ENCODE measurements at places on chromosomes 6 and 20.
A peak's percentile ranks its signal among the peaks of the same experiment; 100 is the strongest.

GRCh38 chr20:62183426-62184142, 756 bp downstream of the MTG2 start:
- DNase-seq = no peak

GRCh38 chr20:6055161-6055783, 1.4 kb upstream of the LRRN4 start:
- no peak for DNase-seq

DNA sequence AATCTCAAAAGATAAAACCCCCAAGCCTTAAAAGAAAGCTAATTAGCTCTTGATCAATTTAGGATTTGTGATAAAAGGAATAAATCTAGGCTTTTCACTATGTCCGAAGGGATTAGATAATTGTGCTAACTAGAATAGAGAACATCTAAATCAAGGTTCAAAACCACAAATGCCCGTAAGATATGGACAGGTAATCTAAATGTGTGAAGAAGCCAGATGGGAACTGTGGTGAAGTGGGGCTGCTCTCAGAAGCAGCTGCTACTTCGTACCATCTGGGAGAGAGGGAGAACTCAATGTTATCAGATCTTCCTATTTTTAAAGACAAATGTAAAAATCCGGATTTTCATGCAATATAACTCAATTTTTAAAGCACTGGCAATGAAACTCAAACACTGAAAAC, 44.2 kb downstream of the NCOA6 start:
- no peak for DNase-seq

- no peak for DNase-seq
Measured at GRCh38 chr6:141548966-141549365, 583.8 kb upstream of the GJE1 start.

GRCh38 chr6:79724816-79725215, 93.7 kb downstream of the SH3BGRL2 start:
- no peak for DNase-seq

GRCh38 chr6:81696524-81696923, 56.0 kb downstream of the TENT5A start:
- no peak for DNase-seq

DNA sequence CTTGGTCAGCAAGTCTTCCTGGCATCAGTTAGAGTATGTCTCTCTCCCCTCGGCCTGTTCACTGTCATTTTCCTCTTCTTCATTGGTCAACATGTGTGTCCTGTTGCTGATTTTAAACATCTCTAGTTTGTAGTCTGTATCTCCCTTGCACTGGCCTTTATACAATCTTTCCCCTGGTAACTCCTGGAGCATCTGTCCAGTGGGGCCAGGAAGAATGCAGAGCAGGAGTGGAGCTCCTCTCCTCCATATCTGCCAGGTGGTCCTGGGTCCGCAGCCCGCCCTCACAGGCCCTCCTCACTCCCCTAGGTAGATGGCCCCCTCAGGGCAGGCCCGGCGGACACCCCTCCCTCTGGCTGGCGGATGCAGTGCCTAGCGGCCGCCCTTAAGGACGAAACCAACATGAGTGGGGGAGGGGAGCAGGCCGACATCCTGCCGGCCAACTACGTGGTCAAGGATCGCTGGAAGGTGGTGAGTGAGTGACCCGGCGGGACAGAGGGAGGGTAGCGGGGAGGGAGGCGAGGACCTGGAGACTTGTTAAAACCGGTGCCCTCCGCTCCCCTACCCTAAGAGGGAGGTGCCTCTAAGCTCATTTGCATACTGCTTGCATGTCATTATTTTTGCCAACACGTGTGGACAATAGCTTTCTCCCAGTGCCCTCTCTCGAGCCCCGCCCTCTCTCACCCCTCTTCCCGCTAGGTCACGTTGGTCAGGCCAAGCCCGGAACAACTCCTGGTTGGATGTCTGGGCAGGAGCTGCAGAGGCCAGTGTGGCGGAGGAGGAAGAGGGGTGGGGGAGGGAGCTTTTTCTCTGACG, 3.2 kb downstream of the TTBK1 start:
- peak; percentile 73 for DNase-seq

GRCh38 chr6:136520517-136520916, 29.7 kb downstream of the MAP7 start:
- DNase-seq = no peak

- no peak for DNase-seq
Measured at GRCh38 chr6:73636048-73636447, 17.7 kb downstream of the SLC17A5 start.

- DNase-seq = no peak
Measured at GRCh38 chr20:2280082-2280481, 15.7 kb upstream of the TGM3 start.

GRCh38 chr6:165621940-165622339, 41.1 kb downstream of the PDE10A start:
- DNase-seq = no peak

DNA sequence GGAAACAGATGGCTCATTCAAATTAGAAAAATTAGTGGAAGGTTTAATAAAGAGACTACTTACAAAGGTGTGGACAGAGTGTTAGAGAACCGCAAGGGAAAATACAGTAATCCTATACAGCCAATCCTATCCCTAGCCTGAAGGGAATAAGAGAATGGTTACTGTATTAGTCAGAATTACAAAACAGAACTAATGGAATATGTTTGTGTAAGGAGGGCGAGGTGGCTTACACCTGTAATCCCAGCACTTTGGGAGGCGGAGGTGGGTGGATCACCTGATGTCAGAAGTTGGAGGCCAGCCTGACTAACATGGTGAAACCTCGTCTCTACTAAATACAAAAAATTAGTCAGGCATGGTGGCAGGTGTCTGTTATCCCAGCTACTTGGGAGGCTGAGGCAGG, 16.3 kb upstream of the TRPC4AP start:
- DNase-seq = no peak

DNA sequence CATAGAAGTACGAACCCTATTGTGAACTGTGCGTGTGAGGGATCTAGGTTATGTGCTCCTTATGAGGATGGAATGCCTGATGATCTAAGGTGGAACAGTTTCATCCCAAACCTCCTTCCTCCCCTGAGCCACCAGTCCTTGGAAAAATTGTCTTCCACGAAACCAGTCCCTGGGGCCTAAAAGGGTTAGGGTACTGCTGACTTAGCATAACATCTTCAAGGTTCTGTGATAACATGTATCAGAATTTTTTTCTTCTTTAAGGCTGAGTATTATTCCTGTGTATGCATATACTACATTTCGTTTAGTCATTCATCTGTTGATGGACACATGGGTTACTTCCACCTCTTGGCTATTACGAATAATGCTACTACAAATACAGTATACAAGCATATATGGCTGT, 80.2 kb downstream of the TSHZ2 start:
- DNase-seq = no peak

DNA sequence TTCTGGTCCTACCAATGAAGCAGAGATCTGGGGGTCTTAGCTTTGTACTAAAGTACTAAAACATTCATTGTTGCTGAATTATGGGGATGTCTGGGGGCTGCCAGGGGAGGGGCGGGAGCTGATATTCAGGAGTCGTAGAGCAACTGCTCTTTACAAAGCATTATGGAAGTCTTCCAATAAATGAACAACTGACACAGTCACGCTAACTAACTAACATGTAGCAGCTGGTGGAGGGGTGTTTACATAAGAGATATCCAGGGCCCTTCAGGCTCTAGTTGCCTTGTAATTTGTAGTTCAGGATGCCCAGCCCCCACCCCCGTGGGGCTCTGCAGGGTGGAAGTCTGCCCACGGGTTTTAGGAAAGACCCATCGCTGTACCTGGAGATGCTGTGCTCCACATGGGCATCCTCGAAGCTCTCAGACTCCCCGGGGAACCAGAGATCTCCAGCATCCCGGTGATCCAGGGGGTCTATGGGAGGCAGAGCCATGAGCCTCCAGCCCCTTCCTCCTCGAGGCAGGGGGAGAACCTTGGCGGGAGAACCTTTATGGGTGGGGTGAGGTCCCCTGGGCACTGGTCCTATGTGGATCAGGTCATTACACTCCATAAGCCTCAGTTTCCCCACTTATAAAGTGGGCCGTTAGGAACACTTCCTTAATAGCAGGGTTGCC, 3.4 kb downstream of the TREM2 start:
- no peak for DNase-seq

DNA sequence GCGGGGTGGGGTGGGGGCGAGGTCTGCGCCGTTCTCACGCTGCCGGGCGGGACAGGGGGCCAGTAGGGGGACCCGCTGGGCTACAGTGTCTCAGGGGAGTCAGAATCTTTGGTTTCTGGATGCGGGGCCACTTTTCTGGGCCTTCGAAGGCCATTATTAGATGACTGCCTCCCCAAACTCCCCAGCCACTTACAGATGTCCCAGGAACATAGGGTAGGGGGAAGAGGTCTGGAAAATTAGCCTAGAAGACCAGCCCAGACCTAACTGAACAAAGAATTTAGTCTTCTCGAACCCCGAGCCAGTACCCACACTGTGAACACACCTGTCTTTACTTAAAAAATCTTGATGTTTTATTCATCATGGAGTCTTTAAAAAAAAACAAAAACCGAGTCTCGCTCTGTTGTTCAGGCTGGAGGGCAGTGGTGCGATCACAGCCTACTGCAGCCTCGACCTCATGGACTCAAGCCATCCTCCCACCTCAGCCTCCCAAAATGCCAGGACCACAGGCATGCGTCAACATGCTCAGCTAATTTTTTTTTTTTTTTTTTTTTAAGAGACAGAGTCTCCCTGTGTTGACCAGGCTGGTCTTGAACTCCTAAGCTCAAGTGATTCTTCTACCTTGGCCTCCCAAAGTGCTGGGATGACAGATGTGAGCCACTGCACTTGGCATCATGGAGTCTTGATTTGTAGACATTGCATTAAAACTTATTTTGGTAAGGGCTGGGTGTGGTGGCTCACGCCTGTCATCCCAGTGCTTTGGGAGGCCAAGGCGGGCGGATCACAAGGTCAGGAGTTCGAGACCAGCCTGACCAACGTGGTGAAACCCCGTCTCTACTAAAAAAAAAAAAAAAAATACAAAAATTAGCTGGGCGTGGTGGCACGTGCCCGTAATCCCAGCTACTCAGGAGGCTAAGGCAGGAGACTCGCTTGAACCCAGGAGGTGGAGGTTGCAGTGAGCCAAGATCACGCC, 3.3 kb upstream of the SLC29A1 start:
- no peak for DNase-seq

DNA sequence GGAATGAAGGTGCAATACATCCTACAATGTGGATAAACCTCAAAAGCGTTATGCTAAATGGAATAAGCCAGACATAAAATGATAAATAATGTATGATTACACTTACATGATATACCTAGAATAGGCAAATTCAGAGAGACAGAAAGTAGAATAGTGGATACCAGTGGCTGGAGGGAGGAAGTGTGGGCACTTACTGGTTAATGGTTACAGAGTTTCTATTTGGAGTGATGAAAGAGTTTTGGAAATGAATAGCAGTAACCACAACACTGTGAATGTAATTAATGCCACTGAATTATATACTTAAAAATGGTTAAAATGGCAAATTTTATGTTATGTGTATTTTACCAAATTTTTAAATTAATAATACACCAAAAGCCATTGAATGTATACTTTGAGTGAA, 71.4 kb upstream of the CST7 start:
- DNase-seq = no peak

DNA sequence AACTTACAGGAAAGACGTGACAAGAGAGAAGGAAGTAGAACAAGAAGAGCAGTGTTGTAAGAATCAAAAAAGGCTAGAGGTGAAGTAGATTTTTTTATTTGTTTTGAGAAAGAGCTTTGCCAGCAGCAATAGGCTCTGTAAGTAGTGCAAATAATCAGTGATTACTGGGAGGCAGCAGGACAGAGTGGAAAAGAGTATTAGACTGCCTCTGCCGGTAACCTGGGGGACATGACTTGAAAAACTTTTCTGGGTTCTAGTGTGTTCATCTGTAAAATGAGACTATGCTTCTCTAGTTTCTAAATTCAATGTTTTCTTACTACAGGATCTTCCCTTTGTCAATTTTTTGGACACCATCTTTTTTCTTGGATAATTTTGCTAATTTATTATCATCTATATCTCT, 5.8 kb upstream of the IRAK1BP1 start:
- no peak for DNase-seq

DNA sequence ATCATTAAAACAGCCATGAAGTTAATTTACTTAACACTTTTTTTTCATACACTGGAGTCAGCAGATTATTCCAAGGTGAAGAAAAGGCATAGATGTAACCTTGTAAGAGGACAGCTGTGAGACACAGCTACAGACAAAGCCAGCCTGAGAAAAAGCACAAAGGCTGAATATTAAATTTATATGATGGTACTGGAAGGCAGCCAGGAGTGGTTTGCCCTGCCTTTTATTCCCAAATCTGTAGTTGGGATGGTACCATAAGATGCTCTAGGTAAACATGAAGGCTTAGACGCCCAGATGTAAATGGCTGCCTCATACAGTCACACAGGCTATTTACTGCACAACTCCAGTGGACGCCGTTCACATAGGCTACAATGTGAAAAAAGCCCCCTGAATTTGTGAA, 42.1 kb upstream of the LOC128125822 start:
- no peak for DNase-seq

GRCh38 chr6:25537349-25538018, 114.5 kb upstream of the SCGN start:
- no peak for DNase-seq

GRCh38 chr6:162825597-162825996, 97.8 kb downstream of the PACRG start:
- DNase-seq = no peak

GRCh38 chr6:57263739-57264138, 41.6 kb upstream of the RAB23 start:
- no peak for DNase-seq

- DNase-seq = no peak
Measured at GRCh38 chr6:94645191-94645590, 932.1 kb upstream of the MANEA start.

DNA sequence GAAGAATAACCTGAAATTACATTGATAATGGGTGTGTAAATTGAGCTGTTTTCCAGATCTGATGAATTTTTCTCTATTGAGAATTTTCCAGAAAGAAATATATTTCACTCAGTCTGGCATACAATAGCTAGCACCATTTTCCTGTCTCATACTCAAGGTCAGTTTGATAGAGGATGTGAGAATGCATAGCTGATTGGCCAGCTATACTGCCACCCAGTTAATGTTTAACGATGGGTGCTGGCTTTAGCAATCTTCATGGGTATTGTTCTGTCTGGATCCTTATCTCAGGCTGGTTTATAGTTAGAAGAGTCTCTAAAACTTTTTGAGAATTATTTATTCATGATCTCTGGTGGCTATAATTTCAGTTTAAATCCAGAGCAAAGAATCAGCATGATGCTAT, 147.4 kb downstream of the HDGFL1 start:
- no peak for DNase-seq

DNA sequence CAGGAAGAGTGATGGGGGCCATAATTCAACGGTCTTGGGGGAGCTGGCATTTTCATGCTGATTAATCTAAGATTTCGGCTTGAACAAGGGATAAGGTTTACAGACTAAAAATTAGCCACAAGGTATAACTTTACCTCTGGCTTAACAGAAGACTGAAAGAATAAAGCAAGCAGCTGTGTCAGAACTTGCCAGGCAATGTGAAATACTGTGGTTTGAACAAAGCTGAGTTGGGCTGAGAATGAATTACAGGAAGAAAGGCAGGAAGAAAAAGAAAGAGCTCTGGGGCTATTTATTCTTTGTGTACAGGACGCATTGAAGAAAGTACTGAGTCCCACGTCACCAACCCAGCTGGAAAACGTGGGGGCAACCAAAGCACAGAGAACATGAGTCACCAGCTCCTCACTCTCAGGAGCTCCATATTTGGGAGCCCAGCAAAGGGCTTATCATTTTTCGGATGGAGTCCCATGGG, 121.5 kb upstream of the NEDD9 start:
- no peak for DNase-seq

- no peak for DNase-seq
Measured at GRCh38 chr6:42526616-42527015, 37.2 kb upstream of the UBR2 start.

GRCh38 chr20:32456869-32457478, 98.8 kb downstream of the ASXL1 start:
- DNase-seq = peak; percentile 54

Data from midbrain (tissue), 1 donor.